ENCODE measurements at places on chromosomes 3 and 15.
A peak's percentile ranks its signal among the peaks of the same experiment; 100 is the strongest.

- DNase-seq = peak; percentile 74
Observed at GRCh38 chr3:177835917-177836316, 638.6 kb upstream of the TBL1XR1 start.

DNA sequence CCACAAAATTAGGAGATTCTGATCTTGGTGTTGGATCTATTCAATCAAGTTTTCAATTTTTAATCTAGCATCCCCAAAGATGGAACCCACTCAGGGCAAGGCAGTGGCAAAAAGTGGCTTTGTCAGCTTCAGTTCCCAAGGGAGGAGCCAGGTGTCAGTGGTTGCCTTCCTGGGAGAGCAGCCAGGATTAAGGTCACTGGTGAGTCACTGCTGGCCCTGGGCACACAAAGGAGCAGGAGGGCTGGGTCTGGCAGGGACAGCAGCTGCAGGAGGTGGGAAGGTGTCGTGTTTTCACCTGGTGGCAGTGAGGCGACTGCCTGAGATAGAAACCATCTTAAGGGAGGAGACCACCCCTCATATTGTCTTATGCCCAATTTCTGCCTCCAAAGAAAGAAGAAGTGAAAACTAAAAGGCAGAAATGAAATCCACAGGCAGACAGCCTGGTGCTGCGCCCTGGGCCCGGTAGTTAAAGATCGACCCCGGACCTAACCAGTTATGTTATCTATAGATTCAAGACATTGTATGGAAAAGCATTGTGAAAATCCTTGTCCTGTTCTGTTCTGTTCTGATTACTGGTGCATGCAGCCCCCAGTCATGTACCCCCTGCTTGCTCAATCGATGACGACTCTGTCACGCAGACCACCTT is 5.9 kb upstream of the KLHL25 start:
- DNase-seq = peak; percentile 78

GRCh38 chr15:66076591-66077319 is 176.8 kb downstream of the MEGF11 start:
- no peak for DNase-seq

- no peak for DNase-seq
Observed at GRCh38 chr3:51354172-51354571, 30.9 kb upstream of the MANF start.

DNA sequence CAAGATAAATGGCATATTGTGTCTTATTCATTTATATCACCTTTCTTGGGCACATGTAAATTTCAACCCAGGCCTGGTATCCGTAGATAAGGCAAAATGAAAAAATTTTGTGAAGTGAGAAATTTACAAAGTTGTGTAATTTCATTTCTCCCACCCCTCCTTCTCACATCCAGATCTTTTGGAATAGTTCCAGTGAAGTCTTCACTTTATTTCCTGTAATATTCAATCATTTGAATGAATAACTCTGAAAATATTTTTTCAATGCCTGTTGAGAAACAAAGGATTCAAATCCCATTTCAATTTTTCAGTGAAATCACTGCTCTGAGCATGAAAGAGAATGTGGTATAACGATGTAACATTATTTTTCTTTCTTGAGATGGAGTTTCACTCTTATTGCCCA is 53.4 kb downstream of the BTLA start:
- DNase-seq = no peak

GRCh38 chr15:98856532-98856907 is 151.1 kb downstream of the PGPEP1L start:
- DNase-seq = peak; percentile 41

- DNase-seq = no peak
Observed at GRCh38 chr3:63231643-63232042, 46.5 kb upstream of the SYNPR start.

DNA sequence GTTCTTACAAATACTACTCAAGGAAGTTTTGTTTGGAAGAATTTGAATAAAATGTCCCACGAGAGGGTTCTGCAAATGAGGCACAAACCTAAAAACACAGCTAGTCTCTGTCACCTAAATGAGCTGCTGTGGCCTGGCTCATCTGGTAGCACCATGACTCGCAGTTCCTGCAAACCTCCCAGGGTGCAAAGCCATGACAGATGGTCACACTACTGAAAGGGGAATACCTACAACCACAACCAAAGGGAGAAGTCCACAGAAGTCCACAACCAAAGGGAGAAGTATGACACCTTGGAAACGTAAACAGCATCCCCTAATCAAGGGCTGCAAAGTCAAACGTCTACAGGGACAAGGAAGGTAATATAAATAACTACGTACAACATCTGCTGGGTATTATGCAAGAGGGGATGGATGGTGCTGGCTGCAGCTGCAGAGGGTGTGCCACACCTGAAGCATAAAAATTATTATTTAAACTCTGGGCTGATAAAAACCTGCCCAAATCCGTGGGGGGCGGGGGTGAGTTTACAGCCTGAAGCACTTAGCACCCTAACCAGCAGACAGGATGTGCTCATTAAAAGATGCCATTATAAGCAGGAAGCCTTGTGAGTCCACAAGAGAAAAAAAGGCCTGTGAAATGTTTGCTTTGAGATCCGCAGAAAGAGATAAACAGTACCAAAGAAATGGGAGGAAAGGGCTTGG is 184.0 kb downstream of the MAGI1 start:
- DNase-seq = no peak

- no peak for DNase-seq
Observed at GRCh38 chr3:3503411-3503810, 295.8 kb upstream of the LRRN1 start.

DNA sequence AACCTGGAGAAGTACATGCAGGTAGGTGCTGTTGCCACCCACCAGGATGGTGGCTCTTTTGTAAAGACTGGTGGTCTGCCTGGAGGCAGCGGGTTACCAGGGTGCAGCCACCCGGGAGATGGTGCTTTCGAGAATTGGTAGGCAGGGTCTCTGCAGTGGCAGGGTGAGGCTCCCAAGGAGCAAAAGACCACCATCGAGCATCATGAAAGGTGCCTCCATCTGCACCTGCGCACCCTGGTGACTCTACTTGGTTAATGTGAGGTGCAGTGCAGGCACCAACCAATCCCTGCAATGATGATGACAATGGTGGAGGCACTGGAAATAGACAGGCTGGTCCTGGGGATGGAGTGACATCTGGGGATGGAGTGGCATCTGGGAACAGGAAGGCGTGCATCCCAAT is 236.7 kb downstream of the ADAMTS17 start:
- no peak for DNase-seq

DNA sequence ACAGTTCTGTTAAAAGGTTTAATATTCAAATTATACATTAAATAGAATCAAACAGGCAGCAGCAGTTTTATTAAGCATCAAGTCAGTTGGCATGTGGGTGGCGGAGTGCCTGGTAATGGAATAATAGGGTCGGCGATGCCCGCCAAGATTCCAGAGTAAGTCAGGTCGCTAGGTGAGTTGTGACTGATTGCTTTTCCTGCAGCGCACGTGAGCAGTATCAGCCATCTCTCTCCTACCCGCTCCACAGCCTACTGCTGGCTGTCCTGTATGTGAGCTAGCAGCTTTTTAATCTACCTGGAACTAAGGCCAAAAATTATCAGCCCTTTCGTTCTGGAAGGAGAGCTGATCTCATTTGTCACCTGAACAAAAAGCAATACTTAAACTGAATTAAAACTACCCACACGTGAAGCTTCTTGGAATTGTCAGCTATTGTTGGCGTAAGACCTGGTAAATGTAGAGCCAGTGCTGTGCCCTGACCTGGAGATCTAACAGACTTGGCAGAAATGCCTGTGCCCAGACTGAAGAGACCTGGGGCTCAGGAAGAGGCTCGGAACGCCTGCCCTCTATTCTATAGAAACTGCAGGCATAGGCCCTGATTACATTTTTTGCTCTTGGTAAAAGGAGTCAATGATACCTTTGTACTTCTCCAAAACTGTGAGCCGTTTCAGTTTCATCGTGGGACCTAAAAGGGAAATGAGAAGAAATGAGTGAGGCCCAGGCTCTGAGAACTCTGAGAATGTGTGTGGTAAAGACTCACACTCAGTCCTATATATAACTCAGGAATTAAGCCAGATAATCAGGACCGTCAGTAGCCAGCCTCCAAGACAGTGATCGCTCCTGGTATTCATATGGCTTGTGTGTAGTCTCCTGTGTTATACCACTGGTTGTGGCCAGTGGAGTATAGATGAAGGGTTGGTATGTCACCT is 21.9 kb downstream of the IDH3A start:
- DNase-seq = no peak

DNA sequence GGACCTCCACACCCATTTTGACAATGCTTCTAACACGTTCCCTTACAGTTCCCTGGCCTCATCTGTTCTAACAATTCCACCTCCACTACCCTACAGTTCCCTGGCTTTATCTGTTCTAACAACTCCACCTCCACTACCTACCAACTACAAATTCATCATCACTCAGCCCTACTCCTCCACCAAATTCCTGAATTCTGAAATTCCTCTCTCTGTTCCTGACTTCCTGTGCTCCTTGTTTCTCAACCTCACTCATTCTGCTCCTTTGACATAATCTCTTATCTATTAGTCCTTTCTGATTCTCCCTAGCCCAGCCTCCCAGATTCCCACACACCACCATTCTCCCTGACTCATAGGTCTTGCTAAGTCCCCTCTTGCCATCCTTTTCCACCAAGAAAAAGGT is 22.5 kb downstream of the UPK1B start:
- no peak for DNase-seq

DNA sequence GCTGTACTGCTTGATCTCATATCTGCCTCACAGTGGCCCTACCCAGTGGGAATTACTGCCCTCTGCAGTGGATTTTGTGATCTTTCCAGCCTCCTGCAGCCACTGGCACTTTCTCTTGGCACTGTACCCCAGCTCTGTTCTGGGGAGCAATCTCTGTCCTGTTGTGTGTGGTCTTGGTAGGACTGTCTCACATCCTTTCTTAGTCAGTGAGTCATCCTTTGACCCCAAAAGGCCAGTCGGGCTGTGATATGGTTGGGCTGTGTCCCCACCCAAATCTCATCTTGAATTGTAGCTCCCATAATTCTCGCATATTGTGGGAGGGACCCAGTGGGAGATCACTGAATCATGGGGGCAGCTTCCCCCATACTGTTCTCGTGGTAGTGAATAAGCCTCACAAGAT is 133.3 kb upstream of the TPM1 start:
- DNase-seq = no peak

- DNase-seq = peak; percentile 100
Observed at GRCh38 chr3:100260685-100261484, at the start of gene TBC1D23. Gene TBC1D23, plus strand, starts transcription at chr3:100260992. Its CDS starts 27 bp downstream, at chr3:100261019.

DNA sequence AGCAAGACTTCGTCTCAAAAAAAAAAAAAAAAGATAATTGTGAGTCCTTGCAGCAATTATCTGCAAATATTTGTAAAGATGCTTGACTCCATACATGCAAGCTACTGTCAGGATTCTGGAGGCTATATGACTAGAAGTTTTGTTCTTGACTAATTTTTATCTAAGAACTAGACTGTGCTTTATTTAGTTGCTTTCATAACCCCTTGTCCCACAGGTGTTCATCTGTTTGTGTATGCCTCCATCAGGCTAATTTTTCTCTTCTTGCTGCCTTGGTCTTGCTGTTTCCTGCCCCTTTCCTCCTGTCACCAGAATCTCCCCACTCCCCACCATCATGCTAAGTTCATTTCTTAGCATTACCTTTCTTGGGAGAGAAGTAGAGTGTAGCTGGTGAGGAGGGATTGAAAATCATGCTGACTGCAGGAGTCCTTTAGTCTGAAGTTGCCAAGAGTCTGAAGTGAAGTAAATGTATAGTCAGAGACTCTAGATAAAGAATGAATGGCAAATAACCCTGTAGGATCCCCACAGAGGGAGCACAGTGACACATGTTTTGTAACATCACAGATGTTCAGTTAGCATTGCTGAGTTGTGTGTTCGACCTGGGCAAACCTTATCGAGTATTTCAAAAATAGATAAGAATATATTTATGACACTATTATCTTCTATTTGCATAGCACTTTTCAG is 12.5 kb downstream of the ST3GAL6 start:
- no peak for DNase-seq

DNA sequence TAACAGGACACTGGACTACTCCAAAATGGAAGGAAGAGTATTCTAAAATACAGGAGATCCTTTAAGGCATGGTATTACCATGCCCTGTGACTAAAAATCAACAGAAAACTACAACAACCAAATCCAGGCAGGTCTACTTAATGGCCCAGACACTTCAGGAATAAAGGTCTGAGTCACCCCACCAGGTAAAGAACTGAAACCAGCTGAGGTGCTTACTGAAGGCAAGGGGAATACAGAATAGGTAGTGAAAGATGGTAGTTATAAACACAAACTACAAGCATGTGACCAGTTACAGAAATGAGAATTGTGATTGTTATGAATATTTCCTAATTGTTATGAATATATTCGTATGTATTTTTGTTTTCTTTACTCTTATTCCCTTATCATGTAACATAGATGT is 13.4 kb downstream of the IFT57 start:
- DNase-seq = no peak

- peak; percentile 63 for DNase-seq
Observed at GRCh38 chr3:66442254-66443117, 58.3 kb downstream of the LRIG1 start.

GRCh38 chr3:78268716-78269668 is 1229.1 kb downstream of the ROBO2 start:
- no peak for DNase-seq

DNA sequence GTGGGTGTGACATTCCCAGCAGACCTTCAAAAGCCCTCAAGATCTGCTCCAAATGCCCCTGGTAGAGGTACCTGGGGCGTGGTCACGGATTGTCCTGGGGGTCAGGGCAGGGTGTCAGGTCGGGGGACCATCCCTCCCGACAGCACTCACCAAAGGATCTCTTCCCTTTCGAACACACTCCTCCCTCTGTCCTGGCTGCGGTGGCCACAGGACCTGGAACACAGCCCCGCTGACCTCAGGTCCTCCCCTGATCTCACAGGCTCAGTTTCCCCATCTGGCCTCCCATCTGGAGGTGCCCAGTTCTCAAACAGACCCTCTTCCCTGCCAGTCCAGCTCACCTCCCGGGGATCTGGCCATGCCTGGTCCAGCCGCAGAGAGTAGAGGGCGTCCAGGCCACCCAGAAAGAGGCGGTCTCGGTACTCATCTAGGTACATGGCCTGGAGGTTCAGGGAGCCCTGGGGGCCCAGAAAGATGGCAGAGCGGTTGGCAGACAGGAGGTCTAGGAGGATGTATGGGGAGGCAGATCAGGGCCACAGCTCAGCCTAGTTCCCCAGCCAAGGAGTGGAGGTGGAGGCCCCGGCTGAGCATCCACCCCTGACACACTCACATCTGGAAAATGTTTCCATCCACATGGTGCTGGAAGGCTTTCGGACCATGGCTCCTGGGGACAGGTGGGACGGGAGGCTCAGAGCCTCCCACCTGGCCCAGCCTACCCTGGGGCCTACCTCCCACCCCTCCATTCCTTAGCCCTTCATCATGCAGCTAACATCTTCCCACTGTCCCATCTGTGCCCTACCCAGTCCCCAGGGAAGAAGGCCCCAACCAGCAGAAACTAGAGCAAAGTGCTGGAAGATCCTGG is 2.3 kb downstream of the SEMA3G start:
- no peak for DNase-seq

DNA sequence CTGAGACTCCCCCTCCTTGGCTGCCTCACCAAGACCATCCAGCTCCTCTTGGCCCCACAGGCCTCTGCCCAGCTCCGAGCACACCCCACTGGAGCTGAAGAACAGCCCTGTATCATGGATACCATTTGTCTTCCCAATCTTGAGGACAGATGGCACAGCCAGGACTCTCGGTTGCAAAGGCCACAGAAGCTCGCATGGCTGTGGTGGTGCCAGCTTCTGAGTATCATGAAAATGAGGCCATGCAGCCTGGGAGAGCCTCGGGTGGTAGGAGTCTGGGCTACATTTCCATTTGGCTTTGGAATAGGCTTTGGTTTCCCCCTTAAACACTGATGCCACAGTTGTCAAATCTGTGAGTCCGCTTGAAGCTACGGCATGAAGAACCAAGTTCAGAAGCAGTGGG is 106.6 kb downstream of the SEMA5B start:
- DNase-seq = no peak

GRCh38 chr3:150351398-150351797 is 56.7 kb upstream of the TSC22D2 start:
- DNase-seq = no peak
